ENCODE measurements at places on chromosomes 1 and 21.

GRCh38 chr1:205568469-205569361 lies 63.1 kb downstream of the ELK4 start:
- DNase-seq: no peak

DNA sequence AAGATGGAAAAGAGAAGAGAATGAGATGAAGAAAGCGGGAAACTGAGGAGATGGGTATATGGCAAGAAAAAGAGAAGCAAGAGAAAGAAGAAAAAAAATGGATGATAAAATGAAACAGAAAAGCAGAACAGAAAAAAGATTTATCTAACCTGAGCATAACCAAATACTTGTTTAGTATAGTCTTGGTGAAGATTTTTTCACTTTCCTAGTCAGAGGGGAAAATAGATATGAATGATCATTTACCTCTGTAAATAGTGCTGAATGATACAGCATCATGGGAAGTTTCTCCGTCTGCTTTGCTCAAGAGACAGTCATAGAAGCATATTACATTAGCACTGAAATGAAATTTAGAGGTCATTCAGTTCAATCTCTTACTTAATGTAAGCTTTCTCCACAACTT lies 36.1 kb upstream of the PLPPR4 start:
- DNase-seq: no peak

GRCh38 chr1:119595168-119595567 lies 52.9 kb downstream of the ZNF697 start:
- DNase-seq: no peak

- DNase-seq: no peak
Measured at GRCh38 chr1:149881876-149882275, 17.5 kb upstream of the BOLA1 start.

DNA sequence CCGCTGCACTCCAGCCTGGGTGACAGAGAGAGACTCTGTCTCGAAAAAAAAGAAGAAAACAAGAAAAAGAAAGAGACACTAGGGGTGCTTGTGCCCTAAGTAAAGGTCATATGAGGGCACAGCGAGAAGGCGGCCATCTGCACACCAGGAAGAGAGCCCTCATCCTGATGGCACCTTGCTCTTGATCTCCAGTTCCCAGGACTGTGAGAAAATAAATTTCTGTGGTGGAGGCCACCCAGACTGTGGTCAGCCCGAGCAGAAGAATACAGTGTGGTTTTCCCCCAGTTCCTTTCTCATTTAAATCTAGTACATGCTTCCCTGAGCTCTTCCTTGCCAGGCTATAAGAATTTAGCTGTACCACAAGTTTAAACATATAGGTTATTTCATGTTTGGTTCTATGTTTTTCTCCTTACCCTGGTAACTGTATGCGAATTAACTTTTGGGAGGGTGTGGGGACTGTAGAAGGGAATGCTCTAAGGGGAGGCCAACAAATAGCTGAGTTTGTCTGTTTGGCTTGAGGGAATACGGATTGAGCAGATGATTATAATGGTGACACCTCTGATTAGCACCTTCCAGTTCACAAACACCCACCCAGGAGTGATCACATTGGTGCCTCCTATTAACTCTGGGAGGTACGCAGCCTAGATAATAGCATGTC lies 119.6 kb upstream of the ERRFI1 start:
- DNase-seq: no peak

GRCh38 chr1:61956784-61957183 lies 214.5 kb downstream of the PATJ start:
- no peak for DNase-seq

GRCh38 chr1:220817907-220818306 lies 31.2 kb downstream of the MTARC1 start:
- no peak for DNase-seq

DNA sequence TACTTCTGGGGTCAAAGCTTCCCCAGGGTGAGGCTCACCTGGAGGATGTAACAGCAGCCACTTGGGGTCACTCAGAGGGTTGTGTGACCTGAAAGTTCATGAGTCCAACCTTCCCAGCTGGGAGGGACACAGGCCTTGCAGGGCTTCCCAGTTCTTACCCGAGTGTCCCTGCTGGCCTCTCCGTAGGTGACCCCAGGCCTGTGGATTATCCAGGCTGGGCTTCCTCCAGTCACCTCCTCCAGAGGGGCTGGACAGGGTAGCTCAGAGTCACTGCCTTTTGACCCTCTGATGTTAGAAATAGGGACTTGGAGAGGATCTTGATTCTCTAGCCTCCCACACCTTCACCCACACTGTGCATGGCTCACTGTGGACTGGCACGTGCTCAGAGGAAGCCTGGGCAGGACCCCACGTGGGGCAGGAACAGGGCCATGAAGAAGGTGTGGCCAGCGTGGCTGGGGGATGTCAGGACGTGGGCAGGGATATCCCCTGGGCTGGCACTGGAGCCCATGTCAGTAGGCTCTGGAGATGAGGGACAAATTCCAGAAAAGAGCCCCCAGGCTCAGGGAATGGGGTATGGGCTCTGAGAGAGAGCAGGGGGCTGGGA lies 131.8 kb downstream of the ACTL8 start:
- no peak for DNase-seq

GRCh38 chr1:152519851-152520250 lies 5.6 kb downstream of the CRCT1 start:
- no peak for DNase-seq

DNA sequence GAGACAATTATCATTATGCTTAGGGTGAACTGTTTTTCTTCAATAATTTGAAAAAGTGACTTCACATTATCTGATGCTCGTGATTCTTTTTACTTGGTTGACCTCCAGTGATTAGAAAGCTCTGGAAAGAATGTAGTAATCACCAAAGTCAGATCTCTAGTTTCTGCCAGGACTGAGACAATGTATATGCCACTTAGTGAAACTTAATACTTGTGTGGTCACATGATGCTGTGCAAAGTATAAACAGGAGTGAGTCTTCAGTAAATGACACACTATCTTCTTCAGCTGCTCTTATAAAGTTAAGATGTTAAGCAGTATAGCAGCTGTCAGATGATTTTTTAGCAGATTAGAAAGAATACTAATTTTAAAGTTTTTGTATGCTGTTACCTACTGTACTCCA lies 17.2 kb downstream of the VCAM1 start:
- no peak for DNase-seq

DNA sequence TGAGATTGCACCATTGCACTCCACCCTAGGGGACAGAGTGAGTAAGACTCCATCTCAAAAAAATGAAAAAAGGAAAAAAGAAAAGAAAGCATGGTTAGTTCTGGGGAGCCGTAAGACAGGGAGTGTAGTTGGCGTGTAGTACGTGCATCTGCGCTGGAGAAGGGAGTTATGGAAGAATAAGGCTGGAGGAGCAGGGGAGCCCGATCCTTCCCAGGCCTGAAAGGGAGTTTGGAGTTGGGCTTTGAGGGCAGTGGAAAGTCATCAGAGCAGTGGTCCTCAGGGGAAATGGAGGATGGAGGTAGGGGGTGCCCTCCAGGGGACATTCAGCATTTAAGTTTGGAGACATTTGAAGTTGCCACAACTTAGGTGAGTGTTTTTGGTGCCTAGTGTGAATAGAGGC lies 11.3 kb upstream of the TMEM201 start:
- DNase-seq: no peak

GRCh38 chr1:19735440-19736127 lies 64.1 kb downstream of the TMCO4 start:
- no peak for DNase-seq

Data from activated naive CD4-positive, alpha-beta T cell treated with anti-CD3 and anti-CD28 coated beads, Interleukin-2, amount 50 U/mL, for 72 hours (primary cell).